ENCODE measurements at places on chromosomes 7 and 10.

- DNase-seq = no peak
Measured at GRCh38 chr7:37558320-37559096, 109.8 kb upstream of the ELMO1 start.

GRCh38 chr7:138745189-138745588, 44.0 kb upstream of the SVOPL start:
- DNase-seq = no peak

DNA sequence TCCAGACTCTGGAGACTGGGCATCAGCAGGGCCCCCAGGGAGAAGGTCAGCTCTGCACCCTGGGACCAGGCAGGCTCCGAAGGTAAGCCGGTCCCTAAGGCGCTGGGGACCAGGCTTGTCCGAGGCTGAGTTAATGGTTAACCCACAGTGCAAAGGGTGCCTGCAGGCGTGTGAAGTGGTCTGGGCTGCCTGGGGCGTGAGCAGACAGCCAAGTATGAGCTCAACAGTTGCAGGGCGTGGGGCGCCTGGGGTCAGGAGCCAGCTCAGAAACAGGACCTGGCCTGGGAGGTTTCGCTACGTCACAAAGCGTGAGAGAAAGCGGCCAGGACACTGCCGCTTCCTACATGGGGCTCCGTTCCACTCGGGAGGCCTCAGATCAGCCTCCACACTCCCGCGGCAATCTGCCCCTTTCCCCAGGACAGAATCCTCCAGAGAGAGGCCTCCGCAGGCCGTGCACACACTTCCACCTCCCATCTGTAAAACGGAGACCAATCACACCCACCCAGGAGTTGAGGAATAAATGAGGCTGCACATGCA, 16.0 kb downstream of the PDGFA start:
- no peak for DNase-seq

- no peak for DNase-seq
Measured at GRCh38 chr7:135213831-135214230, 2.5 kb upstream of the WDR91 start.

DNA sequence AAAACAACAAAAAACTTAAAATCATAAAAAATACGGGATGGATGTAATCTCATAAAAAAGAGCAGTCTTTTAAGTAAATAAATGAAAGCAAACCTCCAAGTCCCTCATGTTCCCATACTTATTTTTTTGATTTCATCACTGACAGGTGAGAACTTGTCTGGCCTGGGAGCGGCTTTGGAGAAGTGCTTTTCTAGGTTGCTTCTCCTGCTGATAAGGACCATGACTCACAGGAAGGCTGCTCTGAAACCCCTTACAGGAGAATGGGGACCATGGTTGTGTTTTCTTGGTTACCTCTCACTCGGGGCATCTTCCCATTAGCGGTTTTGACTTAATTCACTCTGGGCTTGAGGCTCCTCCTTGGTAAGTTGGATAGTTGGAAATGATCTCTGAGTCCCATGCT, 237.4 kb downstream of the CAMK1D start:
- no peak for DNase-seq

DNA sequence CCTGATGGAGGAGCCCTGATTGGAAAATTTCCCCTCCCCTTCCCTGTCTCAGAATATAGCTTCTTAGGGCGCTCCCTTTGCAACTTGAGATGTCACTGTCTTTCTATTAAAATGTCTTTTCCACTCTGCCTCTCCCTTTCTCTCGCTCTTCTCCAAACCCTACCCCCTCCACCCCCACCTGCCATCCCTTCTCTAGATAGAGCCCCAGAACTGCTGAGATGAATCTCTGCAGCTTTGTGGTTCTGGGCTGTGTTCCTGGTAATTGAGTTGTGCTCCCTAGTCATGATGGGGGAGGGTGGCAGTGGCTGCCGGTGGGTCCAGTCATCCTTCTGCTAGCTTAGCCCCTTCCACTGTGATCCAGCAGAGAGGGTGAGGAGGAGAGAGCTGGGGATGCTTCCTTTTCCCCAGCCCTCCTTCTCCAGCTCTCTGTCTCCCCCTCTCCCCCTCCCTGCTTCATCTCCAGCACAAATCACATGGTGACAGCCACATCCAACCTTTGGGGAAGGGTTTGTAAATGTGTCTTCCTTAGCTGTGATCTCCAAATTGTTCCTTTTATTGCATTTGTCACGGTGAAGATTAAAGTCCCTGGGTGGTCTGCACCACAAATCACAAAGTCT, 50.8 kb upstream of the BTRC start:
- no peak for DNase-seq

- DNase-seq = no peak
Measured at GRCh38 chr10:103545771-103546281, 52.3 kb downstream of the NEURL1 start.

GRCh38 chr7:155514296-155514695, 32.1 kb downstream of the CNPY1 start:
- no peak for DNase-seq

DNA sequence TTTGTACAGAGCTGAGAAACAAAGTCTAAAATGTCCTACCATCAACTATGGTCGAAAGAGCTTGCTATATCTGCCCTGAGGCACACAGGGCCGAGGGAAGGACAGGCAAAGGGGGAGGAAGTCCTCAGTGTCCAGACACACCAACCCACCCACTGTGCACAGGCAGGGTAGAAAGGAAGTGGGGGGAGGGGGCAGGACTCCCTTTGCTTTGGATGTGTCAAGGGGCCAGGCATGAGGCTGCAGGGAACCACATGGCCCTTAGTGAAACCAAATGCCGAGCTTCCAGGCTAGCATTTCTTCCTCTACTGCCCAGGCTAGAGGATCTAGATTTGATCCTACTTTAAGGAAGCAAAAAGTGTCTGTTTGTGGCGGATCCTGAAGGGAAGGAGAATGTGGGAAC, 28.6 kb downstream of the KCNH2 start:
- DNase-seq = no peak

DNA sequence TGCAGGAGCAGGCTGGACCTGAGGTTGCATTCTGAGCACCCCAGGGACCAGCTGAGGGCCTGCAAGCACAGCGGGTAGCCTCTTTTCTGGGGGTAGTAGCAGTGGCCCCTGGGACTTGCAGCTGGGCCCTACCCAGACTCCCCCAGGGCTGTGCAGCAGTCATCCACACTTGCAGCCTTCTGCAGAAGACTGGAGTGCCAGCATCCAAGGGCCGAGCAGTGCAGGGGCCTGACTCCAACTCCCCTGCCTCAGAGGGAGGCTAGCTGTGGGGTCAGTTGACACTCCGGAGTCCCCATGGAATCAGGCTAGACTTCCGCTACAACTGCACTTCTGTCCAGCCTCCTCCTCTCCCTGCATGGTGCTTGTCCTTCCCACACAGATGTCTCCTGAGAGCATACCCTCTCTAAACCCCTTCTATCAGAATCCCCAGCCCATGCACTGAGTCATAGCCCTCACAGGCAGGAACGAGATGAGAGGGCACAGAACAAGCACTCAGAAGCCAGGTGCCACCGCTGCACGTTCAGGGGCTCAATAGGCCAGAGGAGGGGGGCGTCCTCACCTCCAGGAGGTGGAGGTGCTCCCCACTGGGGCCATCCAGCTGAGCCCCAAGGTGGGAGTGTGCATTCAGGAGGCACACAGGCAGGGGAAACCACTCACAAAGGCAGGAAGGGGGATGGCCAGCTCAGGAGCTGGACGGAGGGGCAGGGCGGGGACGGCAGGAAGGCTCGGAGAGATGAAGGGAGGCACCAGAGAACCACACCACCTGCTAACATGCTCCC, 7.5 kb downstream of the RASGEF1A start:
- DNase-seq = no peak

GRCh38 chr10:31011665-31012022, 20.0 kb downstream of the ZNF438 start:
- DNase-seq = no peak

DNA sequence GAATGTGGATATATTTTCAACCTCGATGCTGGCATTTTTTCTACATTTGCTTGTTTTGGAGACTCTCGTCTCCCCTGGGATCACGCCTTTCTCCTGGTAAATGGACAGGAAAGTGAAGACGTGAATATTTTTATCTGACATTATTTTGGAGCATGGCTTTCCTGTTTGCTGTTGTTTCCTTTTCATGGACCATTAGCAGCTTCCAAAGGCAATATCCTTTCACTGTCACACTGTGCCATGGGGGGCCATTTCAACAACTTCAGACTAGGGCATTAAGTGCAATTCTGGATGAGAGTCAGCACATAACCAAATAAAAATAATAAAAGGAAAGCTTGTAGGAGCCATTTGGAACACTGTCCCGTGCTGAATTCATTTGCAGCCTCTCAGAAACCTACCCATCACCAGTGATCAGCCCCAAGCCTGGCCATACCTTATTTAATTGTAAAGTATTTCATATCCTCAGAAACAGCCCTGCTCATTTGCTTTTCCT, 75.9 kb upstream of the NEUROD6 start:
- DNase-seq = no peak

GRCh38 chr7:134339475-134339874, 22.7 kb upstream of the SLC35B4 start:
- no peak for DNase-seq

GRCh38 chr7:107661865-107662379, 1.3 kb downstream of the SLC26A4 start:
- DNase-seq = no peak

DNA sequence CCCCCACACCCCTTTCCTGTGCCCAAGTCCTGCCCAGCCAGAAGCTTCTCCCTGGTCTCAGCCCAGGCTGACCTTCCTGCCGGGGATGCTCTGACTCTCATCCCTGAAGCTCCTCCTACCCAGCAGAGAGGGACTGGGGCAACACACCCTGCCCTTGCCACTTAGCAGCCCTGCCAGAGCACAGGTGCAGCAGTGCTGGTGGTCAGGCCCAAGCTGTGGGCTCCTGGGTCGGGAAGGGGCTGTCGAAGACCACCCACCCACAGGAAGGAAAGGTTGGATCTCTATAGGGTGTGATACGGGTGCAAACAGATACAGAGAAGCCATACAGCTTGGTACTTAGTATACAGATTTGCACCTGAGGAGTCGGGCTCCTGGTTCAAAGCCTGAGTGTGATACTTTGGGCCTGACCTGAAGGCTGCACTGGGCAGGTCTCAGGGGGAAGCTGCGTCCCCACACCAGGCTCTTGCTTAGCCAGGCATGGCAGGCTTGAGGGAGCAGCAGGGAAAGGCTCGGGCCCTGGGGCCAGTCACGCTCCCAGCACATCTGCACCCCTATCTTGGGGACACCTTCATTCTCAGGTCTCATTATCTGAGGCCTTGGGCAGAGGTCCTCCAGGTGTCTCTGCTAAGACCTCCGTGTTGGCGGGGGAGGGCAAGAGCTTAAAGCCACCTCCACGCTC, 47.3 kb downstream of the TCERG1L start:
- DNase-seq = no peak

GRCh38 chr10:110425684-110426293, 71.9 kb upstream of the DUSP5 start:
- no peak for DNase-seq

GRCh38 chr7:27068259-27068658, 27.5 kb downstream of the HOXA1 start:
- DNase-seq = no peak

DNA sequence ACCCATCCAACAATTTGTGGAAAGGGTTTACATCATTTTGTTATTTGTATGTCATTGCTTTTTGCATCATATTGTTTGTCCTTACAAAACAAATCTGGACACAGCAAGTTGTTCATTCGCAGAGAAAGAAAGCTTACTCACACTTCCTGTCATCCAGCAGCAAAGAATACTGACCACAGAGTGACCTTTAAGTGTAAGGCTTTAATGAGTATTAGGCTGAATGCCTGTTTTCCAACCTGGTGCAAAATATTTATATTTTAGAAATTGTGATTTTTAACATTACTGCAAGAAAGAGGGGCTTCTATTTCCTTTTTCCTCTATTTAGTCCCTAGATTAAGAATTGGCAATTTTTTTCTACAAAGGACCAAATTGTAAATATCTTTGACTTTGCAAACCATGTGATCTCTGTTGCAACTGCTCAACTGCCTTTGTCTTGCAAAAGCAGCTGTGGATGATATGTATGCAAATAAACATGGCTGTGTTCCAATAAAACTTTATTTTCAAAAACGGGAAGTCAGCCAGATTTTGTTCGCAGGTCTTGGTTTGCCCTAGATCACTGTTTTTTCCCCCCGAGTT, 27.8 kb upstream of the ITGB1 start:
- DNase-seq = no peak

GRCh38 chr7:131556053-131556908, at the start of gene PODXL:
Gene PODXL, minus strand, starts transcription at chr7:131556628. Its CDS starts 269 bp downstream, at chr7:131556359.
- peak; percentile 71 for DNase-seq

- peak; percentile 36 for DNase-seq
Measured at GRCh38 chr10:132551093-132551807, 13.7 kb downstream of the INPP5A start.

DNA sequence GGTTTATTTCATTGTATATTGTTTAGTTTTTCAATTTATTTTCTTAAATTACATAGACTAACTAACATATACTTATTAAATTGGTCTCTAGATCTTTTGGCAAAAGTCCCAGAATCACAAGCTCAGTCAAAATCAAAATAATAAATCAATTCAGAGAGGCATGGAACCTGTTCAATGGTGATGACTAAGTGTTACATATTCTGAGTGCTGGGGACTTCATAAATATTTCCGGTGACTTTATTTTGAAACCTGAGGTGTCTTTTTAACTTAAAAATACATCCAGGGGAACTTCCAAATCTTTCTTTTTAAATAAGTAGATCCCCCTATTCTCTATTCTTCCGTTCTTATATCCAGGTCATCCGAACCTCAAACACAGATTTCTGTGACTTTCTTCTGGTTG, 89.6 kb upstream of the ZNF804B start:
- DNase-seq = no peak

GRCh38 chr7:69803699-69804516, 205.6 kb downstream of the AUTS2 start:
- no peak for DNase-seq

GRCh38 chr7:2015251-2015871, 217.4 kb downstream of the MAD1L1 start:
- no peak for DNase-seq

DNA sequence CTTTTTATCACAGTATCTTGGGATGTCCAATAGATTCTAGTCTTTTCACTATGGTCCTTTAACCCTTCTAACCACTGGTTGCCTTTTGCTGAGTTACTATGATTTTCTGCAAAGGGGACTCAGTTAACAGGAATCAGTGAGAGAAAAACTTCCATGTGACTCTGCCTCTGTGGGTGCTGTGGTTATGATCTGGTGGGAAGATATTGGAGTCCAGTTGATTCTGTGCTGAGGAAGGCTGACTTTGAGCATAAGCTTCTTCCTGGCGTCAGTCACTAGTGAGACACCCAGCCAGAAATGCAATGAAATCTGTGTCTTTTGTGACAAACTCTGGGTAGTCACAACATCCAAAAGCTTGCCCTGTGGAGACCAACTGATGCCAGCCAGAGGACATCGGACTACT, 648.0 kb downstream of the SUGCT start:
- no peak for DNase-seq

DNA sequence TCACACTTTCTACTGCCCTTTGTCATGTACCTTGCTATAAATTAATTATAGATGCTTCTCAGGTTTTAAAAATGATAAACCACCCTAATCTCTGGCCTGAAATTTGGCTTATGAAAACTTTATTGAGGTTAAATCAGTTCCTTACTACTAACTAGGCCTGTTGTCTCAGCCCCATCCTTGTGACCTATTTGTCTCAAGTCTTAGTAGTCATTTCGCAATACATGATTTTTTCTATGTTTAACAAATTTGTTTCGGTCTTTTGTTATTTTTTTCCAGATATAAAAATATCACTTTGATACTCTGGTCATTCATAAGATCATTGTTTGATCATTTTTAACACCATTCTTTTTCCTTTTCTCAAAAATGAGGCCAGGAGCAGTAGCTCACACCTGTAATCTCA, 411.6 kb downstream of the GFRA1 start:
- DNase-seq = no peak

All from CD4-positive, alpha-beta T cell treated with Interleukin-10 for 1 hour (primary cell).